ENCODE measurements at places on chromosomes 12 and 14.

GRCh38 chr12:800401-800800, 48.0 kb downstream of the WNK1 start:
- DNase-seq = no peak

- no peak for DNase-seq
Measured at GRCh38 chr12:52789637-52790426, 6.1 kb downstream of the KRT3 start.

DNA sequence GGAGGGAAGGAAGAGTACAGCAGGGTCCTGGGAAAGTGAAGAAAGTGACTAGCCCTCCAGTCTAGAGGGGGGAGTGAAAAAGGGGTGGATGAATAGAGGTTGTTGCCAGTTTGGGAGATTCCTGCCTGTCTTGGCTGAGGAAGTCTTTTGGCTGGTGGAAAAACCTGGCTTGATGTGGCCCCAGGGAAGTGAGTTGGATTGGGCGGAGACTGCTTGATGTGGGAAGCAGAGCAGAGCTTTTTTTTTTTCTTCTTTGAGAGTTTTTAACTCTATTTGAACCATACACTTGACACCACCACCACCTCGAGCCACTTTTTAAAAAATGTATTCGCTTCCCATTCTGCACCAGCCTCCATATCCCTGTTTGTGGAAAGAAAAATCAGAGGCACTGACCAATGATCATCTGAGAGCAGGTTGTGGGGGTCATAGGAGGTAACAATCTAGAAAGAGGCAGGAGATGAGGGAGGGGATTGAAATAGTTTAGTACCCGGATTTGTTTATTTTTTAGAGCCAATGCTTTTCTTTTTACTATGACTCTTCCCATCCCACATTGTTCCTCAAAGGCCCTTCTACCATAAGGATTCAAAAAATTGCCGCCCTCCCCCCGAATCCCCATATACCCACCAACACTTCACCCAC, 690 bp upstream of the DTX3 start:
- DNase-seq = no peak

DNA sequence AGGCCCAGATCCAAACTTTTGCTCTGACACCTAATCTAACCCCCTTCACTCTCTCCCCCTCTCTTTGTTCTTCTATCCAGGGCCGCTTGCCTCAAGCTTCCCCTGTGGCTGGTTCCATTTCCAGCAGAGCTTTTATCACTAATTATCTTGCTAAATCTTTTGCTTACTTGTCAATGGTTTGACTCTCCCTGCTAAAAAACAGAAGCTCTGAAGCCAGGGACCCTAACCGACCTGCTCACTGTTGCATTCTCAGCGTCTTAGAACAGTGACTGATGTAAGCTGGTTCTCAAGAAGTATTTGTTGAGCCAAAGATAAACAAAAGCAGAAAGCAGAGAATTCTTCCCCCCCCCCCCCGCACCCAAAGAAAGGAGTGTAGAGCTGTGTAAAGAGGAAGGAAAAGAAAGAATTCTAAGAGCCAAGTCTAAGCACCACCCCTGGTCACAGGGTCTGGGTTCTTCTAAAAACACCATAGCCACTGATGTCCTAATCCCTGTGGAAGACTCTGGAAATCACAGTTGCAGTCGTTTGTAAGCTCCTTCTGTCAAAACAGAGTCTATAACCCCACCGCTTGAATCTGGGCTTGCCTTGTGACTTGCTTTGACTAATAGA, 385.8 kb downstream of the MED13L start:
- no peak for DNase-seq

DNA sequence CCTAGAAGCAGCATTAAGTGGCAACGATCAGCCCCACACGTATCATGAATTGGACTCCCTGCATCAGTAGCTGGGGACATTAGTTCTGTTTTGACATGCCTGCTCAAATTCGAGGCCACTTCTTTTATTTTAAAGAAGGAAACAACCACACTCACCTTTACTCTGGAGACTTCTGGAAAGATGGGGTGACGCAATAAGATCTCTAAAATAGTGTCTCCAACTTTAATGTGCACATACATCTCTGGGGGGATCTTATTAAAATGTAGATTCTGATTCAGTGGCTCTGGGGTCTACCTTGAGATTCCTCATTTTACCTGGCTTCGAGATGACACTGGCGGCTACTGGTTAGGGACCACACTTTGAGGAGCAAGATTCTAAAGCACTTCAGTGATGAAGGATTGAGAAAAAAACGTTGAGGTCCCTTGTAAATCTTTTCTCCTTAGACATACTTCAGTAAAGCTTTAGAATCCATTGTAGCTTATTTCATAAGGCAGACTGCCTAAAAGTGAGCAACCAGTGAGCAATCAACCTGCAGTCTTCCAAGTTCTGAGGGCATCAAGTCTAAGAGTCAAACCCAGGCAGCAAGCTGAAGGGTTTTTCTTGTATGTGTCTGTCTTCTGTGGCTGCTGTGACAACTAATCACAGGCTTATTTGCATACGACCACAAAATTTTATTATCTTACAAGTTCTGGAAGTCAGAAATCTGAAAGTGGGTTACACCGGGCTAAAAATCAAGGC, 718.6 kb upstream of the TBX3 start:
- DNase-seq = no peak

DNA sequence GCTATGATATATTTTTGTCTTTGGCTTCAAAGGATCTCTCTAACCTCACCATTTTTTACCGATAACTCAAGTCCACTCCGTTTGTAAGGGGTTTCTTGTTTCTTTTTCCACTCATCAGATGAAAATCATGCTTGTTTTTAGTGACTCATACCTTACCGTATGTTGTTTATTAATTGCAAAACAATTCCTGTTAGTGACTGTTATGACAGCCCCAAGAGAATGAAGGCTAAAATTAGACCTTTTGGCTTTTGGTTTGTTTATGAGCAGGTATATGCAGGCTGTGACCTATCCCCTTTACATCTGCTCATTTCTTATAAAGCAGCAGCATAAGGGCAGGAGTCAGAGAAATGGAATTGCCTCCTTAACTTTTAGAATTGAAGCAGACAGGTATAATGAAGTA, 319.8 kb downstream of the CEP128 start:
- no peak for DNase-seq

DNA sequence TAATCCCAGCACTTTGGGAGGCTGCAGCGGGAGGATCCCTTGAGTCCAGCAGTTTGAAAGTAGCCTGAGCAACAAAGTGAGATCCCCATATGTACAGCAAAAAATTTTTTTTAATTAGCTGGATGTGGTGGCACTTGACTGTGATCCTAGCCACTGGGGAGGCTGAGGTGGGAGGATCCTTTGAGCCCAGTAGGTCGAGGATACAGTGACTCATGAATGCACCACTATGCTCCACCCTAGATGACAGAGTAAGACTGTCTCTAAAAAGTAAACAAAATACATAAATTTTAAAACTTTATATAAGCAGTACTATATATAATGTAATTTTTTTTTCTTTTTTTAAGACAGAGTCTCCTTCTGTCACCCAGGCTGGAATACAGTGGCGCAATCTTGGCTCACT, 115.4 kb downstream of the ESR2 start:
- DNase-seq = no peak

DNA sequence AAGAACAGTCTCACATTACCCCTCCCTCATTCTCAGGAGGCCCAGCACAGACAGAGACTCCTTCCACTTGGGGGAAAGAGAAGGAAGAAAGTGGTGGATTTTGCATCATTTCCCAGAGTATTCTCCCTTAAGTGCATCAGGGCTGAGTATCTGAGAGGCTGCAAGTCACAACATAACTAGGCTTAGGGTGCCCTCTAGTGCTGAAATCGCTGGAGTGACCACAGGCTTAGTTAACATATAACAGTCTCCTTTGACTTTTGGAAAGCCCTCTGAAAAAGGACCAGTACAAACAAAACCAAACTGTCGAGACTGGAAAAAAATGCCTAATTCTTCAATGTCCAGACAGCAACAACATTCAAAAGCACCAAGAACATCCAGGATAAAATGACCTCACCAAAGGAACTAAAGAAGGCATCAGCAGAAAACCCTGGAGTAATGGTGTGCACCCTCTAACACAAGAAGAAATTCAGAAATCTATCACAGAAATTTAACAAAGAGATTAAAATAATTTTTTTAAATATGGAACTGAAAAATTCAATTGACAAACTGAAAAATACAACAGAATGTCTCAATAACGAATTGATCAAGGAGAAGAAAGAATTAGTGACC, 412.3 kb downstream of the RPS29 start:
- peak; percentile 6 for DNase-seq

DNA sequence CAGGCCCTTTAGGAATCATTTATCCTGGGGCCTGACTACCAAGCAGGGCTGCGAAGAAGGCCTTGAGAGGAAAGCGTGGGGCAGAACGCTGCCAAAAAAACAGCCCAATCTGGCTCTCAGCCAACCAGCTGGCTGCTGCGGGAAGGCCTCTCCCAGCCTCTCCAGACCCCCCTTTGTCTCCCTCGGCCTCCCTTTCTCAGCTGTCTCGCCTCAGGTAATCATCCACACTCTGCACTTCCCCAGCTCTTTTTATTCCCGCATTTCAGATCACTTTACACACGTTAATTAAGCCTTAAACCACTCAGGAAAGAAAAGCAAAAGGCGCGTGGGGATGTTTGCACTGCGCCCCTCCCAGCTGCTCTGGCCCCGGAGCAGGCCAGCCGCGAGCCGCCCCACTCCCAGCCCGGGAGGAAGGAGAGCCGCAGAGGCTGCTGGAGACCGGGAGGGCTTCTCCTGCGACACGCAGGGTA, 208.2 kb upstream of the FOXN3 start:
- DNase-seq = no peak

DNA sequence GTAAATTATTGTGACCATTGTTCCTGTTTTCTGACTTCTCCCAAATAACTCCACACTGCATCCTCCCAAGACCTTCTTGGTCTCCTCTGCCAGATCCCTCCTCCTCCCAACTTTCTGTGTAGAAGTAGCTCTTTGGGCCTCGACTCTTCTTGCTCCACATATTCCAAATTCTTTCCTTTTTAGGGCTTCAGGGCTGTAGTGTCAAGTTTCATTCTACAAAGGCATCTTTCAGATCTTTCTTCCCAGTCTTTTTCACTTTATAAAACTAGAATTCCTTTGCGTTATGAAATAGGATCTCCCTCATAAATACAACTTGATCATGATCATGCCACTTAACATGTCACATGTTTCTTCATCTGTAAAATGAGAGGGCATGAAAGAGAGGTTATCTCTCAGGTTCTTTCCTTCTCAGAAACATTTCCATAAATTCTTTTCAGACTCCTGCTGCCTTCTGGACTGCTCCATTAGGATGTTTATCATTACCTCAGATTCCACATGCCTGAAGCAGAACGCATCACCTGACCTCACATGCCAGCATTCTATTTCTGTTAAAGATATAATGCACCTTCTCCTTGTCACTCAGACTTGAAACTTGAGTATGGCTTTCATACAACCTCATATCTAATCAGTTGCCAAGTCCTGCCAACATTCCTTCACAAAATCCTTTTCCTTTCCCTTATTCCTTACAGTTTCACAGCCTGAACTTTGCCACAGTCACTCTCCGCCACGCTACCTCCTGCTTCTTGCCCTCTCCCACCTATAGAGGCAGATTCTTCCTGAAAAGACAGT, 8.5 kb downstream of the SLC38A1 start:
- DNase-seq = no peak

GRCh38 chr14:99055019-99055418, 217.0 kb downstream of the BCL11B start:
- no peak for DNase-seq

DNA sequence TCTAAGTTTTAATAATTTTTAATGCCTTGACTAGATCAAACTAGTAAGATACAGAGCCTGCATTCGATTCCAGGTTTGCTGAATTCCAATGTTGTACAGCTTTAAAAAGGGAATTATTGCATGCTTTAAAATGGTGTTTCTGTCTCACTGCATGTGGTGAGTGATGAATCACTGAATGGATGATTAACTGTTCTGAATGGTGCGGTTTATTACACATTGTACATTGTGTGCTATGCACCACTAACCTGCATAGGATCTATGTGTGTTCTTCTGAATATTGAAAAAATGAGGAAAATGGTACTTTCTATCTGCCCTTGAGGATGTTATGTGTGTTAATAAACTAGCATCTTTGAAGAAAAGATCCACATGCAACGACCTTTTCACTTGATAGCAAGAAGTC, 231.7 kb downstream of the NRXN3 start:
- no peak for DNase-seq

DNA sequence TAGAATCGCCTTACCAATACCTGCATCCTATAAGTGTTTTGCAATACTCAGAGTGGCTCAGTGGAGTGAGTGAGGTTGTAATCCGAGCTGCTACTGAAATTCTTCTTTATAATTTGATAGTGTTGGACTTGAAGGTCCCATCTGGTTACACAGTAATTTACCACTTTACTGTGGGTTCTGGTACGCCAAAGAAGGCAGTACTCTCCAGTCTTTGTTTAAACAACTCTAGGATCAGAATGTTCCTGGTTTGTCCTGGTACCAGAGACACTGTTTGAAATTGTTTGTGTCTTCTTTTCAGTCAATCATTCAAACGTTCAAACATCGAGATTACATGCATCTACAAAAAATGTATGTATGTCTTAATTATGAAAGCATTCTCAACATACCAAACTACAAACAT, 51.3 kb upstream of the AMN1 start:
- no peak for DNase-seq

Measured in GM12891 (cell line).